Prostate gland (tissue), 2 donors: ENCODE measurements at places on chromosomes 5 and 9. TPM values are rescaled to one million over a fixed set of nuclear protein-coding genes. Genes with fewer than 3 reads are reported as not detected.

DNA sequence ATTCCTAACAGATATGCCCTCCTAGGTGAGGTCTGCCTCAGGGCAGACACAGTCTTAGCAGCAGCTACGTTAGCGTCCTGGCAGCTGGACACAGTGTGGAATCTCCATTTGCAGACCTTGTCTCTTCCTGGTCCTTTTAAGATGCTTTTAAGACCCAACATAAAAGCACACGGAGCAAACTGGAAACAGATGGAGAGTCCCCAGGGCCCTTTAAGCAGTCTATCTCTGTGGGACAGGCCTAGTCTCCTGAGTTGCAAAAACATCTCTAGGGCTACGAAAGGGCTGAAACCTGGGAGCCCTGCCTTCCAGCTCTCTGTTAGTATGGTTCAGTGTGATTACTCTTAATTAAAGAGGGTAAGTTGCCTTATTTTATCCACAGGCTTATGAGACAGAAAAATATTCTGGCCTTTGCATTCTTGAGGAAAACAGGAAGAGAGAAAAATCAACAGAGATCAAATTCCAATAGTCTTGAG, 66.0 kb upstream of the GNA14 start:
- no peaks in the 10 kb centered on the region for H3K27me3 ChIP-seq
- H3K4me3 ChIP-seq: no peak overlapping the region
- no peaks in the 10 kb centered on the region for H3K36me3 ChIP-seq
- DNase-seq: no peak

CSF1R gene
- 11.0 TPM for total RNA-seq

GRCh38 chr5:675111-675870, 17.9 kb downstream of the TPPP start:
- no peak for DNase-seq
- H3K36me3 ChIP-seq: no peaks in the 10 kb centered on the region
- peaks cover 16% of the 10 kb centered on the region for H3K4me1 ChIP-seq
- H3K27me3 ChIP-seq: peaks cover 7% of the 10 kb centered on the region

NPR3 gene
- 23.9 TPM for total RNA-seq

FGF10 gene
- total RNA-seq: 6.9 TPM
